Inflammatory macrophage treated with lipopolysaccharide for 1 hour (primary cell): ENCODE measurements at places on chromosomes 7 and 10.

DNA sequence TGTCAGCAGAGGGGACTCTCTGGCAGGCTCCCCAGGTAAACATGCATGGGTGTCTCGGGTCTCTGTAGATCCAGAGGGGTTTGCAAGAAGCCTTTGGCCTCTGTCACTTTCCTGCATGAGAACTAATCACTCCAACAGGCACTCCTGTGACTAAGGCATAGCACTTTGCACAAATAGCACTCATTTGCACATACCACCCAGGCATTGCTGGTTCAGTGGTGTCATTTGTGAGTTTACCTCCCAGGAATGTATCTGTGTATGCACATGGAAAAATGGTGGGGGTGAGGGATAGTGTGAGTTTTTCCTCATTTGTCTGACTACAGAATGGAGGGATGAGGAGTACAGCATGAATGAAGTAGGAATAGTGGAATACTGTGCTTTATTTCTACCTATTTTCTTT, 39.5 kb downstream of the CNNM1 start:
- DNase-seq: no peak

GRCh38 chr10:53358536-53358935, 586.0 kb upstream of the MBL2 start:
- no peak for DNase-seq

- no peak for DNase-seq
These were observed 3.1 kb upstream of the NKX2-3 start for GRCh38 chr10:99529591-99530107.

GRCh38 chr7:38318803-38319416, 45.5 kb upstream of the TARP start:
- DNase-seq: peak; percentile 50

DNA sequence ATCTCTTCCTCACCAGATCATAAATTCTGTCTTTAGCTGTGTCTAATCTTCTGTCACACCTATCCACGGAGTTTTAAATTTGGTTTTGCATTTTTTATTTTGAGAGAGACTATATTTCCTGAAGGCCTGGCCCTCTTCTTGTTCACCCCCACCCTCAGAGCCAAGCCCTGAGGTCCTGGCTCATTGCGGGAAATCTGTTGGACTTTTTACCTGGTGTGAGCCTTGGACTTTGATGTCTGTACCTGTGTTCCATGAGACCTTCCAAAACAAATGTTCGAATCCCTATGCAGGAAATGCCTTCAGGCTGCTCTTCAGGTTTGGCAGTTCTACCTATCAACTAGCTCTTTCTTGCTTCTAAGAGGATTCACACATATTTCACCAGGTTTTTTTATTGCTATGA, 175.2 kb upstream of the GRB10 start:
- DNase-seq: no peak

GRCh38 chr10:129786216-129786615, 177.9 kb downstream of the EBF3 start:
- DNase-seq: no peak

DNA sequence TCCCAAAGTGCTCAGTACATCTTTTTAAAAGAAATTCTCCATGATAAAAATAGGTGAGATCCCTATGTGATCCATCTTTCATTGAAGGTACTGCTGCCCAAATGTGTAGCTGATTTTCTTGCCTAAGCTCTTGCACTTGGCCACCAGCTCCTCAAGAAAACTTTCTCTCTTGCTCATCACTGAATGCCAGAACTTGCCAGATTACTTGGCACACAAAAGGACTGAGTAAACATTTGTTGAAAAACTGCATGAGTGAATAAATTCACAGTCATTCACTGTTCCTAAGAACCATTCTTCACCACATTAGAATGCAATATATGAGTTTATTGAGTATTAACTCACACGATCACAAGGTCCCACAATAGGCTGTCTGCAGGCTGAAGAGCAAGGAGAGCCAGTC, 99.9 kb downstream of the TRIL start:
- DNase-seq: no peak
